NCI-H187 (cell line): ENCODE measurements at places on chromosomes 6 and 20.

DNA sequence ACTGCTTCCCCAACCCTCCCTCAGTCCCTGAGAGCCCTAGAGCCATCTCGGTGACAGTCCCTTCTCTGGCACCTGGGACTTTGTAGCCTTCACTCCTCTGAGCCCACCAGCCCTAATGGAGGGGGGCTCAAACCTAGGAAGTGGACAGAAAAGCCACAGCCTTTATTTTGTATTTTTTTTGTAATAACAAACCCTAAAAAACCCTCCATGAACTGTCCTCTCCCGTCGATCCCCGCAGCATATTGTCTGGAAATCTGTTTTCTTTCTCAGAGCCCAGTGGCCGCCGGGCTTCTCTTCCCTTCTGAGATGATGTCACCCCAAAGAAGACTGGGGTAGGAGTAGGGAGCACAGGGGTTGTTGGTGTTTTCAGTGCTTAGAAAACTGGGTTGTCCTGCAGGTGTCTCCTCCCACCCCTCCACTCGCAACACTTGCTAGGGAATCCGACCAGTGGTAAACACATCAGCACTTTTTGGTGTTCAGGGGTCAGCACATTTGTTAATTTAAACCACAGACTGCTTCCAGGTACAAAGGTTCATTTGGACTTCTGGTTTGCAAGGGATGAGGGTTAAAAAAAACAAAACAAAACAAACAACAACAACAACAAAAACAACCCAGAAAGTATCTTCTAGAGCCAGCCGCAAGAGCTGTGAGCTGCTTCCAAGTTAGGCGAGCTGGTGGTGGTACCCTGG, 9.9 kb downstream of the PAX1 start:
- DNase-seq = no peak

DNA sequence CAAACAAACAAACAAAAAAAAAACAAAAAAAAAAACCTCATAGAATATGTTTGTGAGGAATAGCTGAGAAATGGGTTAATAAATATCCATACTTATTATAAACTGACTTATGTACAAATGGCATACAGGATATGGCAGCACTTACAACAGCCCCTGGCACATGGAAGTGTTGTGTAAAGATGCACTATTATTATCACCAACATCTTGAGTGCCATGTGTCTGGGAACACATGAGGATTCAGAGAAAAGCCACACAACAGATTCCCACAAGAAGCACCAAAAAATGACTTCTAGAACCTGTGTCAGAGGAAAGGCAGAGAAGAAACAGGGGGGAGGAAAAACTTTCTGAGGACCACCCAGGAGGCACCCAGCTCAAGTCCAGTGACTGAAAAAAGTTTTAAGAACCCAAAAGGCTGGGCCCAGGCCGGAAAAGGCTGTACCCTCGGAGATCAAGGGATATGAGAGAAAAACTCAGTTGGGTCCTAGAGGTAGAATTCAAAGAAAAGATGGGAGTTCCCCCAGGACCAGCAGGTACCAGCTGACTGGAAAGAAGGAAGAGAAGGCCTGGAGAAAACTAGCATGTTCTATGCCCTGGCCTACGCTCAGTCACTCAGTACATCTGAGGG, 9.4 kb upstream of the TAF8 start:
- DNase-seq = no peak

DNA sequence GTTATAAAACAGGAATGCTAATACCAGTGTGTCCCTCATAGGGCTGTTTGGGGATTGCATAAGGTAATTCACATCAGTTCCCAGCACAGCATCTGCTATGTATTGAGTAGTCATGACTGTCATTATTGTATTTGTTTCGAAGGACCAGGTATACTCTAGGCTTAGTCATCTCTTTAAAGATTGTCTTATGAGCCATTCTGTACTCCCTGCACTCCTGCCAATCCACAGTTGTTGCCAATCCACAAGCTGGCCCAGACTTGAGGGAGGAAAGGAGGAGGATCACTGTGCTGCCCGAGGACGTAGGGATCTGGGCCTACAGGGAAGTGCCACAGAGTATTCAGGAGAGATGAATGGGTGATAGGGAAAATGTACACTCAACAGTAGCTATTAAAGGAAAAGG, 113.0 kb upstream of the TIAM2 start:
- no peak for DNase-seq

DNA sequence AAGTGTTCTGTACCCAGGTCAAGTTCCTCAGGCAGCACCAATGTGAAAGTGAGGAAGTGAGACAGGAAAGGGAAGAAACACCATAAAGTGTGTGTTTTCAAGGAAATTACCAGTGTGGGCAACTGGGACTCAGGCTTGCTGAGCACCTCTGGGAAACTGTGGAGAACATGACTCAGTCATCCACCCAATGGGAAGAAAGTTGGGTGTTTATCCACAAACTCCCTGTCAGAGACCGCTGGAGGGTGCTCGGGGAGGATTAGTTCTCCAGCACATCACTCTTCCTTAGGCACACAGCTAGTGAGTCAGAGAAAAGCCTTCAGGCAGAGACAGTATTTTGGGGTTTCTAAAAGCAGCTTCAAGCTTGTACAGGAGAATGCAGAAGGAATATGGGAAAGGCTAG, 93.6 kb downstream of the PCSK2 start:
- DNase-seq = no peak

- peak; percentile 19 for DNase-seq
Measured at GRCh38 chr6:98648211-98648914, 186.0 kb upstream of the POU3F2 start.

DNA sequence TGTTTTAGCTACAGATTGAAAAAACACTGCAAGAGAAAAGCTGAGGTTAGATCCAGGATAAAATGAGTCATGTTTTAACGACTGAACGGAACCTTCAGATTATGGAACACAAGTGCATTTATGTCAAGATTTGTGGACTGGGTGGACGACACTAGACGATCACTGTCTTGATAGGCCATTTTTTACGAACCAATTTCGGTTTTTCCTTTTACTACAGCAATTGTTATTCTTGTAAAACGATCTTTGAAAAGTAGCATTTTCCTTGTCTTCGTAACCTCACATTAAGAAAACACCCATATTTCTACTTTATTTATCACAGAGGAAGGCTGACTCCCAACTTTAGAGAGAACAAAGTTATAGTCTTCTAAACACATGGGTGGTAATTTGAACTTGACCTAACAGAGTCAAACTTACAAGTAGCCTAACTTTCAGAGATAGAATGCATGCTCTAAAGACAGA, 294.2 kb upstream of the TCF21 start:
- no peak for DNase-seq

DNA sequence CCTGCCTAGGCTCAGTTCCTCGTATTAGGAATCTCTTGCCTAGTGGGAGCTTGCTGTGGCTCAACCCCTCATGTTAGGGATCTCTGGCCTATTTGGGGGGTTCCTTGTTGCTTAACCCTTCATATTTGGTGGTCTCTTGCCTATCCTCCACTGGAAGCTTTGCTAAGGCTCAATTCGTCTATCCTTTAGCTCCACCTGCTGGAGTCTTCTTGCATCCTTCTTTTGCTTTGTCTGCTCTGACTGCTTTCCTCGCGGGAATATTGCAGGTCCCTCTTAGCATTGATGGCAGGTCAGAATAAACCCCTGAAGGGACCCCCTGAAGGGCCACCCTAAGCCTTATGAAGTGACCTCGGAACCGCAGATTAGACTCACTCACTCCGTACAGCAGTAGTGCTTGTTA, 203.0 kb upstream of the TBX18 start:
- DNase-seq = no peak

DNA sequence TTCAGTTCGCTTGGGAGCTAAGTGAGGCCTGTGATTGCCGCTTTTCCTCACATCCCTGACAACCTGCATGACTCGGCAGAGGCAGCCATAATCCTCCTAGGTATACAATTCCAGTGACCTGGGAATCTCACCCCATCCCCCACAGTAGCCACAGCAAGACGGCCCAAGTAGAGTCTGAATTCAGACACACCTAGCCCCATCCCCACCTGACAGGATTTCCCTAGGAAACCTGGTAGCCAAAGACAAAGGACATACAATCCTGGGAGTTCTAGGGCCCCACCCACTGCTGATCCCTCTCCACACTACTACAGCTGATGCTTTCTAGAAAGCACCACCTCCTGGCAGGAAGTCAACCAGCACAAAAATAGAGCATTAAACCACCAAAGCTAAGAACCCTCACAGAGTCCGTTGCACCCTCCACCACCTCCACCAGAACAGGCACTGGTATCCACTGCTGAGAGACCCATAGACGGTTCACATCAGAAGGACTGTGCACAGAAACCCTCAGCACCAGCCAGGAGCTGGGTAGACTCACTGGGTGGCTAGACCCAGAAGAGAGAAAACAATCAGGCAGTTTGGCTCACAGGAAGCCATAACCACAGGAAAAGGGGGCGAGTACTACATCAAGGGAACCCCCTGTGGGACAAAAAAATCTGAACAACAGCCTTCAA, 17.9 kb upstream of the RUNX2 start:
- DNase-seq = no peak

- no peak for DNase-seq
Measured at GRCh38 chr6:55497694-55498093, 81.3 kb downstream of the HMGCLL1 start.

DNA sequence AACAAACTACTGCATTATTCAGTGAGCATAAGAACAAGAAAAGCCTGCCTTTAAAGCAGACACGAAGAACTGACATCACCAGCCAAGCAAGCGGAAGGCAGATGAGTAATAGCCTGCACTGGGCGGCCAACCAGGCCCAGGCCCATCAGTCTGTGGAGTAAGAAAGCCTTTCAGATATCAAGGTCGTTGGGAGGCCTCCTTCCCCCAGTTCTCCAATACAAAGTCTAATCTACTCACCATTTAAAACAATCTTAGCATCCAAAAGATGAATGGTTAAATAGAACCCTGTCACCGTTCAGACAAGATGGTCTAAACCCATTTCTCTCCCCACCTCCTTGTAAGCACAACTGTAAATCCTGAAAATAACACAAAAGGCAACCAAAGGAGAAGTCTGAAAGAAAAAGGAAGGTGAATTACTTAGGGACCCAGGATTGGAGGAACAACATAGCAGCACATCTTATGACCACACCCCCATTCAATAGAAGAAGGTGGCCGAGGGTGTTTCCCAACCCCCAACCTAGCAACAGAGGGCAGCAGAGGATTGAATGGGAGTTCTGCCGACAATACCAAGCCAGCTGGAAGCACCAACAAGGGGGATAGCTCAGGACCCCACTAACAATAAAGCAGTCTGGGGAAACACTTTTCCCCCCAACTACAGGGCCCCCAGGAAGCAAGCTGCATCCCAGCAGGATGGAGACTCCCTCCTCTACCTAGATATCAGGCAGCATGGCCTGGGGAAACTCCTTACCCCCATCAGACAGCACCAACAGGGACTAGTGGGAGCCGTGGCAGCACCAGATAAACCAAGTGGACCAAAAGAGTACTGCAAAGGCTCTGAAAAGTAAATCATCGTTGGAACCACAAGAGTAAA, 67.9 kb downstream of the ZHX3 start:
- DNase-seq = no peak

DNA sequence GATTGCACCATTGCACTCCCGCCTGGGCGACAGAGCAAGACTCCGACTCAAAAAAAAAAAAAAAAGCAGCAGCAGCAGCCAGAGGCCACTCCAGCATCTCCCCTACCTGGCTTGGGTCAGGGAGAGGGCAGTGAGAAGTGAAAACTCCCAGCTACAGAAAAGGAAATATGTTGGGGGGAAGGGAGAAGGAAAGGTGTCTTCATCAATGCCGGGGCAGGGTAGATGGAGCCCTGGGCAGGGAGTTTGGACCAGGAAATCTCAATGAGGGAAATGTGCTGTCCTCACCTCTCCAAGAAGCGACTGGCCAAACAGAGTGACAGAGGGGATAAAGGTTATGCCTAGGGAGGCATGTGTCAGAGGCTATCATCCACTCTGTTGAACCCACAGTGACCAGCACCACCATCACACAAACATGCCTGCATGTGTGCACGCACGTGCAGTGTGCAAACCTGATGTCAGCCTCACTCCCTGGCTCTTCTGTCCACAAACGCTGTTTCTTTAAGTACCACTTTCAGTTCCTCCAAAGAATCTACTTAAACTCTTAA, 887 bp upstream of the AIF1 start:
- no peak for DNase-seq

- DNase-seq = no peak
Measured at GRCh38 chr6:25537349-25538018, 114.5 kb upstream of the SCGN start.
